ENCODE measurements at places on chromosomes 1 and 21.

DNA sequence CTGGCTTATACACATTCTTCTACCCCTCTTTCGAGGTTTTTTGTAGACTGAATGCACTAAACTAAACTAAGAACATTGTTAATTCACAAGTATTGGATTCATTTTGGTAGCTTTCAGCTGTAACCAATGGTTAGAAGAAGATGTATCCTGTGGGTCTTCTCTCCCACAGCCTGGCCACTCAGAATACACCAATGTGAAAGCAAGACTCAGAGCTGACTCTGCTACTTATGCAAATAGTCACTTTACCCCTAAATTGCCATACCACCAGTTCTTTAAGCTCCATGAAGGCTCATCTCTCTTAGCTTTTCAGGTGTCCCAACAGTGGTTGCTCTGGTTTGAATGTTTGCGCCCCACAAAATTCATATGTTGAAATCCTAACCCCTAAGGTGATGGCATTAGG lies 60.1 kb downstream of the RGS13 start:
- DNase-seq: no peak

- no peak for DNase-seq
Observed at GRCh38 chr1:6244401-6245049, 546 bp downstream of the HES3 start.

DNA sequence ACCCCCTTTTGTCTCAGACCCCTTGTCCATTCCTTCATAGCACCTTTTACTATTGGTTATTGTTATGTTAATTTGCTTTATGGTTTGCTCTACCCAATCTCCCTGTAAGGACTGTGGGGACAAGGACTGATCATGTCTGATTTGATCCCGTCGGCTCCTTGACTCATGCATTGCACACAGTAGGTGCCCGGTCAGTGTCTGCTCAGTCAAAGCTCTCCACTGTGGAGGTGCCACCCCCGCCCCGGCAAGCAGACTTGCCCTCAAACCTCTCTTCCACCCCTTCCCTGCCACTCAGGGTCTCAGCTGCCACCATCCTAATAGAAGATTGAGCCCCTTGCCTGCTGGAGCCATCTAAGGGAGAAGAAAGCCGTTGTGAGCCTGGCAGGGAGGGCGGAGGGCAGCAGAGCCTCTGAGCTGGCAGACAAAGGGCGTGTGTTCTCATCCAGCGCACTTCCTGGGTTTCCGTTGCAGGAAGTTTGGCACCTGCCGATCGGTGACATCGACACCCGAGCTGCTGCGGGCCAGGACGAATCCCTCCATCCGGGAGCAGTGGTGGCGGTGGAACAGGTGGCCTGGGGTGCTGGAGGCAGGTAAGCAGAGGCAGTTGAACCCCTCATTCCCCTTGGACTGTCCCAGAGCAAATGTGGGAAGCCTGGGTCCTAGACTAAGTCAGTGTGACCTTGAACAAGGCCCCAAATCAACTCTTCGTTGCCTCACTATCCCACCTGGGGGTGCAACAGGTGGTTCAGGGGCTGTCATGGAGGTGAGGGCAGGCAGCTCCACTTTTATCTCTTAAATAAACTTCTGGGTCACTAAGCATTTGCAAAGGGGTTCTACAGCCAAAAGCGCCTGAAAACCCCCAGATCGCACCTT lies 2.2 kb upstream of the FBLIM1 start:
- DNase-seq: no peak

DNA sequence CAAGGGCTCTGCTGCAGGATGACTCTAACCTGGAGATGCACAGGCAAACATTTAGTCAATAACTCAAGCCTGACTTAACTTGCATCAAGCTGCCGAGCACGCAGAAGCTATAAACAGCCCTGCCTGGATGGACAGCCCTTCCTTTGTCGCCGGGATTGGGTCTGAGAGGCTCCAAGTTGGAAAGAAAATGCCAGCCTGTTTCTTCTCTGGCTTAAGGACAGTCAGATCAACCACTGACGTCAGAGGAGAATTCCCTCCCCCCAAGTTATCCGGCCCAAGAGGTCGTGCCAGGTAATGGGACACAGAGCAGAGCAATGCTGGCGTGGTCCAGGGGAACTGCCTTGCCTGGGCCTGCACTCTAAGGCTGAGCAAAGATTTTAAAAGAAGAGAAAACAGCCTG lies 27.1 kb upstream of the LRRC38 start:
- DNase-seq: no peak

- DNase-seq: no peak
Observed at GRCh38 chr1:48864913-48865312, 88.2 kb upstream of the BEND5 start.

GRCh38 chr1:58406301-58407071 lies 140.0 kb downstream of the OMA1 start:
- no peak for DNase-seq

Data from T1000 (cell line).